Stomach (tissue), 19 donors: ENCODE measurements at places on chromosomes 5 and 9. TPM values are rescaled to one million over a fixed set of nuclear protein-coding genes. Genes with fewer than 3 reads are reported as not detected.

IL9 gene
- polyA plus RNA-seq, result not detected

DOCK8 gene
- polyA plus RNA-seq, result 2.8 TPM

FAM221B gene
- polyA plus RNA-seq, result not detected

STK10 gene
- polyA plus RNA-seq, result 6.6 TPM

CD72 gene
- polyA plus RNA-seq, result 2.8 TPM

KCNIP1 gene
- polyA plus RNA-seq, result 0.20 TPM

- no peak for DNase-seq
Measured at GRCh38 chr5:128796506-128796905, 168.8 kb upstream of the SLC27A6 start.

DNA sequence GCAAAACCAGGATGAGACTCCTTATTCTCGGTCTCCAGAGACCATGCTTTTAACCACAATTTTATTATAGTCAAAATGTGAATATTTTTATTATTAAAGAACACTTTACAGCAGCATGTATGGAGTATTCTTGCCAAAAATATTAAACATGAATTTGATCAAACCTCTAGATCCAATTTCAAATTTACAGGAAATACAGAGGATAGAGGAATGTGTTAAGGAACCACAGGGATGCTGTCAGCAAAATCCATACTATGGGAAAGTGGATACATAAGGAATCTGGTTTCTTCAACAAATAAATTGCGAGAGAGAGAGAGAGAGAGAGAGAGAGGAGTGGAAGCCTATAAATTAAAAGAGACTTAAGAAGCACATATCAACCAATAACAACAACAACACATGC, 348.2 kb upstream of the NUDT12 start:
- no peak for DNase-seq

DNA sequence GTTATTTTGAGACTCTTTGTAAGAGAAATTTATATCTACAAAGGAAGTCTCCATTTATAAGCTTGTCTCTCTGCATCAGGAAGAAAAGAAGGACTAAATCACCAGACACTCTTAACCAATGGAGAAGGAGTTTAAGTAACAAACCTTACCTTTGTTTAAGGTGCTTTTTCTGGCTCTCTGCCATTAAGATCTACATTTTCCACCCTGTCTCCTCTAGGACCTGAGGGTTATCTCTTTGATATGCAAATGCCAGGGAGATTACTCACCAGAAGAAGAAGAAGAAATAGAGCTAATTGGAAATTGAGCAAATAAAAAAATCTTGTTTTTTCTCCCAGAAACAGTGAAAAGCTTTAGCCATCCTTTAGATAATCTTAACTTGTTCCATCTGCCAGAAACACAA, 60.9 kb downstream of the CDKN2A start:
- no peak for DNase-seq

DNA sequence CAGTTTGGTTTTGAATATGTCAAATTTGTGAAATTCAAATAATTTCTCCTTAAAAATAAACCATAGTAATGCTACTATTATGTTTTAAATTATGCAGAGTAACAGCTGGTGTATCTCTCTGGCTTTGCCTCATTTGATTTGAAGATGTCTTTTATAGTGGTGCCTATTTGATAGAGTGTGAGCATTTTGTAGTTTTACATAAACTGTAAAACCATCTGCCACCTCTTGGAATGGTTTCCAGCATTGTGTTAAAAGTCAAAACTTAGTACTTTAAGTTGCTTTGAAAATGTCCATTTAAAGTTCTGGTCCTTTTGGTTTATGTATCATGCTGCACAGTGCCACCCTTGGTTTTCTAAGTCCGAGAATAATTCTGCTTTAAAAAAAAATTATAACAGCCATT, 15.6 kb downstream of the PRDM6 start:
- DNase-seq, result no peak

- no peak for DNase-seq
Measured at GRCh38 chr9:103296189-103296588, 301.1 kb downstream of the CYLC2 start.

DNA sequence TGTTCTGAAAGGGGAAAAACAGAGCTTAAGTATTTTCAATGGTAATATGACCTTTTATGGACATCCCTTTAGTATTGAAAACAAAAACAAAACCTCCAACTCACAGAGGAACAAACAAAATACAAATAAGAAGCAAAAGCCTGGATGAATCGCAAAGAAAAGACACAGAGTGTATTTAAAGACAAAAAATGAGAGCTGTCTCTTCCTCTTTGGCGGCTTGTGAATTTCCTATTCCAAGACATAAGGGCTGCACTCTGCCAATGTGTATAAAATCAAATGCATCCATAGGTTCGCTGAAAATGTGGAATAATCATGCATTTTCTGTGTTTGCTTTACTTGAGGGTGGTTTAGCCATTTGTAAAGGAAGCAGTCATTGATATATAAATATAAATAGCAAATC, 739.3 kb upstream of the ZNF608 start:
- no peak for DNase-seq

DNA sequence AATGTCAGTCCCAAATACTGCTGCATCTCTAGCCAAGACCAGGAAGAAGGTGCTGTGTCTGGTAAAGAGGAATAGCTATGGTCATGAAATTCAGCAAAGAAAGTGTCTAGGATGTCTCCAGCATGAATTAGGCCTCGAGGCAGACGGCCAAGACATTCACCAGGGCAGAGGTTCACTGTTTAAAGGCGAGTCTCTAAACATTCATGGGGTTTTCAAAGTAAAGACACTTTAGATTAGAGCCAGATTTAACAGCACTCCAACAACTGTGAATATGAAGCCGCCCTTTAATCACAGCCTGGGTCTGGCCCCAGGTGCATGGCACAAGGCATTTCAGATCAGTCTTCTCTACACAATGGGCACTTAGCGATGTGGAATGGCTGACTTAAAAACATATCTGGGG, 95.0 kb downstream of the ANKH start:
- peak; percentile 61 for DNase-seq

- no peak for DNase-seq
Measured at GRCh38 chr5:149072791-149073190, 9.9 kb upstream of the SH3TC2 start.

- DNase-seq, result no peak
Measured at GRCh38 chr5:178463321-178464155, 126.7 kb downstream of the COL23A1 start.

GRCh38 chr5:82525626-82526025, 247.5 kb upstream of the RPS23 start:
- DNase-seq, result no peak
